ENCODE measurements at places on chromosomes 7 and 10. TPM values are rescaled to one million over a fixed set of nuclear protein-coding genes. Genes with fewer than 3 reads are reported as not detected.

The FRAT2 gene
- 31.5 TPM for total RNA-seq

The RBM17 gene
- 162 TPM for total RNA-seq

The LBX1 gene
- not detected for total RNA-seq

The SHH gene
- not detected for total RNA-seq

DNA sequence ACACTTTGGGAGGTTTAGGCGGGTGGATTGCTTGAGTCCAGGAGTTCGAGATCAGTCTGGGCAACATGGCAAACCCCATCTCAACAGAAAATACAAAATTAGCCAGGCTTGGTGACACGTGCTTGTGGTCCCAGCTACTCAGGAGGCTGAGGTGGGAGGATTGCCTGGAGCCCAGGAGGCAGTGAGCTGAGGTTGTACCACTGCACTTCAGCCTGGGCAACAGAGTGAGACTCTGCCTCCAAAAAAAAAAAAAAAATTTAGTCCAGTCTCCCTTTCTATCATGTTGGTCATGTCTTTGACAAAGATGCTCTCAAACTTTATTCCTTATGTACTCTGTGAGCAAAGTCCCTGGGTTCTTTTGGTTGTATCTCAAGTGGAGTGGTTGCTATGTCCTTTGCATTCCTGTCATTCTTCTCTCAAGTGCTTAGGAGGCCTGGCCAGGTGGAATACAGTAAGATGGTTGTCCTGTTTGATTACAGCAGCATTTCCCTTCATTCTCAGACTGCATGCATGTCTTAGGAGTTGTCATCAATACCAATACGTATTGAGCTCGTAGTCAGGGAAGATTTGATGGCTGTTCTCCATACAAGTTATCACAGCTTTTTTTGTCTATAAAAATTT lies 85.7 kb downstream of the MMRN2 start:
- no peak for DNase-seq

- no peak for DNase-seq
These were observed 61.0 kb downstream of the PLPP4 start for GRCh38 chr10:120517881-120518484.

DNA sequence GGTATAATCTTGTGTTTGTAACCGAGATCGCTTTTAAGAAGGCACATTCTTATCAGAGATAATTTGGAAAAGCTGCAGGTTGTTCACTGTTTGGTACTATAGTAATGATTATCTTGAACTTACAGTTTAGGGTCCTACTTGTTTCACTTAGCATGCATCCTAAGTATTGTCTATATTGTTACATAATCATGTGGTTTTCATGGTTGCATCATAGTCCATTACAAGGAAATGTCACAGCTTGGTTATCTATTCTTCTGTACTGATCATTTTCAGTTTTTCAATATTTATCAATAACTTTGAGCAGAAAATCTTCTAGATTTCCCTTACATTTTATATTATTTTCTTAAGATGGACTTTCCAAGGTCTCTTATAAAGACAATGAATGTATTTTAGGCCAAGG lies 116.3 kb downstream of the PLPP4 start:
- no peak for DNase-seq

DNA sequence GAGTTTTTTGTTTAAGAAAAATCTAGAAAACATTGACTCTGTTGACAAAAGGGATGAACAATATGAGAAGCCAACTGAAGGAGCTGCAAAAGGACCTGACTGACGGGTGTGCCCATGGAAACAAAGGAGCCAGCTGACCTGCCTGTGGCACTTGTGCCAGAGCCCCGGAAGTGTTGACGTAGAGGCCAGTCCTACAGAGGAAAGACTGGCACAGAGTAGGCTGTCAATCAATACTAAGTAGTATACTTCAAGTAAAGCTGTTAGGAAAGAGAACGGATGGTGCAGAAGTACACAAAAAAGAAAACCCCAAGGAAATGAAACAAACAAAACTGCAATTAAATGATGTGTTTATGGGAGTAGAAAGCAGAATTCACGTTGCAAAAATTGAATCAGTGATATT lies 19.0 kb upstream of the ABI1 start:
- DNase-seq = no peak

DNA sequence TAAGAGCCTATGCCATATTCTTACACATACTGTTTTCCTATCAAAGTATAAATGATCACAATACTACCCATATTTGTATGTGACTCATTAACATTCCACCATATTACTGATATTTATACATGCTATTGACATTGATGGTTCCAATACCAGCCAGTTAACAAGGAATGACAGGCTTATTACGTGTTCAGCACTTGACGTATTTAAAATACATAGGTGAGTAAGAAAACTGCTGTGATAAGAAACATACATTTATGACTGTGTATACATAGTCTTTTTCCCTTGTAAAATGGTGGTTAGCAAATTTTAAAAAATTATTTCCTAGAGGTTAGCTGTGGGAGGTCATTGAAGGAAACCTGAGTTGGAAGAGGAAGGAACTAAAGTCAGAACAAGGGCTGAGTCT lies 81.1 kb upstream of the NEUROD6 start:
- no peak for DNase-seq

DNA sequence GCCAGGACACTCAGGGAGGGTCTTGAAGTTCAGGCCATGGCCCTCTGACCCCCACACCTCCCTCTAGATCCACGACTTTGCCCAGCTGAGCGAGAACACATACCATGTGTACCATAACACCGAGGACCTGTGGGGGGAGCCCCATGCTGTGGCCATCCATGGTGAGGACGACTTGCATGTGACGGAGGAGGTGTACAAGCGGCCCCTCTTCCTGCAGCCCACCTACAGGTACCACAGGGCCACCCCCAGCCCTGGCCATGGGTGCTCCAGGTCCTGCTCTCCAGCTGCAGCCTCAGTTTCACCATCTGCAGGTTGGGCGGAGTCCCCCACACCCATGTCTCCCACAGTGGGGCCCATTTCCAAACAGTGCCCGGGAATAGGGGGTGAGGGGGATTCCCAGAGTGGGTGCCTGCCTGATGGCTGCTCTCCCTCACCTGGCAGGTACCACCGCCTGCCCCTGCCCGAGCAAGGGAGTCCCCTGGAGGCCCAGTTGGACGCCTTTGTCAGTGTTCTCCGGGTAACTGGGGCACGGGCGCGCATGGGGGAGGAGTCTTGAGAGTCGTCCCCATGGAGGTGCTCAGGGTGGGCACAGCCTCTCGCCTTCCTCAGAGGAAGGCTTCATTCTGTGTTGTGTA lies 54.1 kb downstream of the PALD1 start:
- DNase-seq = no peak

DNA sequence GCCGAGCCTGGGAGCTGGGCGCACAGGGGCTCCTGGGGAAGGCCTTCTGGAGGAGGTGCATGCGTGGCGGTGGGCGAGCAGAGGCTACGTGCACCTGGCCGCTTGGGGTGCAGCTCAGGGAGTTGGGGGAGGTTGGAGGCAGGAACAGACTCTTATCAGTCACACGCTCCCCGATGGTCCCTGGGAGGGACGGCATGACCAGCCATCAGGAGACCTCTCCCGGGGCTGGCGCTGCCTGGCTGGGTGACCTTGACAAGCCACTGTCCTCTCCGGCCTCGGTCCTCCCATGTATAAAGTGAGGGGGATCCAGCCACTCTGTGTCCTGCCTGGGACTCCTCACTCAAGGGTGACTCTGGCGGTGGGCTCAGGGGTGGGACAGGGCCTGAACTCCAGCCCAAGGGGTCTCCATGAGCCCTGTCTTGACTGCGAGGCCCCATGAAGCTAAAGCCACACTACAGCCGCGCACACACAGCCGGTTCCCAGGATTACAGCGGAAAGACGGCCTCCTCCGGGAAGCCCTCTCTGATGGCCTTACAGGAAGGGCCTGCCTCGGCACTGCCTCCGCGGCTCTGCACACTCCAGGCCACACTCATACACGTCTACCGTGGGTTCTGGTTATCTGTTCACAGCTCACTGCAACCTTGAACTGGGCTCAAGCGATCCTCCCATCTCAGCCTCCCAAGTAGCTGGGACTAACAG lies 2.3 kb downstream of the TMEM184A start:
- no peak for DNase-seq

DNA sequence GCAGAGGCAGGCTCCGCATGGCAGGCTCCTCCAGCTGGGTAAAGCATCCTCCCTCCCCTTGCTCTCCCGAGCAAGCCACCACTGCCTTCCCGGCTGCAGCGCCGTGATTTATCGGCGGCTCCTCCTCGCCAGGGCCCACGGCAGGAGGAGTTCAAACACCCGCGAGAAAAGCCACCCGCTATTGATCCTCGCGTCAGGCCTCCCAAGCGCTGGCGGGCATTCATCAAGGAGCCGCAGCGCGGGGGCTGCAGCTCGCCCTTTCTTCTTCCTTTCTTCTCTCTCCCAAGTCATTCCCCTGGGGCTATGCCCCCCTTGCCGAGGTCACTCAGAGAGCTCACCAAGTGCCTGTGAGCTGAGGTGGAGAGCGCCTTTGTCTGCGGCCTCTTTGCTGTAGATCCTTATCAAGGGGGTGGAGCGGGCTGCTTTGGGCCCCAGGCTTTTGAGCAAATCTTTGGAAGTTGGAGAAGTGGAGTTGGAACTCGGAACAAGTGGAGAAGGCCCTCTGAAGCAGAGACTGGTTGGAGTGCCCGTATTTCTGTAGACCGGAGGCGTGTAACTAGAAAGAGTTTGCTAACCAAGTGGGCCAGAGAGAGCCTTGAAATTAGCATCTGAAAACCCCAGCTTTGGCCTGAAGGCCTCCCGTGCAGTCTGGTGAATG lies 107.2 kb upstream of the PPIF start:
- no peak for DNase-seq

DNA sequence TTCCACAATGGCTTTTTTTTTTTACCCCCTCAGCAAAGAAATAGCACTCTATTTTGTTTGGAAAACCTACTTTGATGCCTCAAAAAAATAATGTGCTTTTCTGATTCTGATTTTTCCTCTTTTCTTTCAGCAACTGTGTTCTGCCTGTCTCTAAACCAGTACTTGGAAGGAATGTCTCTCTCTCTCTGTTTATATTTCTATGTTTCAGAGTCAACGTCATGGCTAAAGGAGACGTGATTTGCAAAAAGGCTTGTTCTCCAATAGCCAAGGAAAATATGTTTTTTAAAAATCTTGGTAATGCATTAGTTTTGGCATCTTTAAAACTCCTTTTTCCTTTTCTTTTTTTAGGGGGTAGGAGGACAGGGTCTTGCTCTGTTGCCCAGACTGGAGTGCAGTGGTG lies 56.0 kb upstream of the SDK1 start:
- DNase-seq = no peak

The EMX2 gene
- not detected for total RNA-seq

DNA sequence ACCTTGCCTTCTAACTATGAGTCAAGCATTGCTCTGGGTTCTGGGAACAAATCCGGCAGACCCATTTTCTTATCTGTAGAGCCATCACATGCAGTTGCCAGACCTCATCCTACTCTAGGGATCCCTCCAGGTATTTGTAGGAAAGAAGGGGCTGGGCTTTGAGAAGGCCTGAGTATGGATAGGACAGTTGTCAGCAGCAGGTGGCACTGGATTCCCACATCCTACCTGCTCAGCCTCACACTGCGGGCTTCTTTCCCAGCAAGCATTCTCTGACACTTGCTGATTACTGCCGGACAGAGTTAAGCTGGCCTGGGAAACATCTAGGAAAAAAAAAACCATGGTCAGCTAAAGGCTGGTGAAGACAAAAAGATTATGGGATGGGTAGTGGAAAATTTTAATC lies 224.1 kb downstream of the CCSER2 start:
- no peak for DNase-seq

GRCh38 chr10:44935201-44935965 lies 24.2 kb upstream of the RASSF4 start:
- no peak for DNase-seq

The CYP3A4 gene
- total RNA-seq = not detected

DNA sequence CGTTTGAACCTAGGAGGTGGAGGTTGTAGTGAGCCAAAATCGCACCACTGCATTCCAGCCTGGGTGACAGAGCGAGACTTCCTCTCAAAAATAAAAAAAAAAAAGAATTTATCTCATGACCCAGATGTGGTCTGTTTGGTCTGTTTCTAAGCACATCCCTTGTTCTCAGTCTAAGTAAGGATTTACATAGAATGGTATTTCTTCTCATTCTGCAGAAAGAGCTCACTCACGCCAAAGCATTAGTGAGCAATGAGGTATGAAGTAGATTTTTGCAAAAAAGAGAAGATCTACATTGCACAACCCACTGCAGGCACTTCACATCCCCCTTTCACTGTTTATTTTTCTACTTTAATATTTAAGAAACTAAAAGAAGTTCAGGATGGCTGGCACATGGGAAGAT lies 76.5 kb upstream of the FGL2 start:
- no peak for DNase-seq

DNA sequence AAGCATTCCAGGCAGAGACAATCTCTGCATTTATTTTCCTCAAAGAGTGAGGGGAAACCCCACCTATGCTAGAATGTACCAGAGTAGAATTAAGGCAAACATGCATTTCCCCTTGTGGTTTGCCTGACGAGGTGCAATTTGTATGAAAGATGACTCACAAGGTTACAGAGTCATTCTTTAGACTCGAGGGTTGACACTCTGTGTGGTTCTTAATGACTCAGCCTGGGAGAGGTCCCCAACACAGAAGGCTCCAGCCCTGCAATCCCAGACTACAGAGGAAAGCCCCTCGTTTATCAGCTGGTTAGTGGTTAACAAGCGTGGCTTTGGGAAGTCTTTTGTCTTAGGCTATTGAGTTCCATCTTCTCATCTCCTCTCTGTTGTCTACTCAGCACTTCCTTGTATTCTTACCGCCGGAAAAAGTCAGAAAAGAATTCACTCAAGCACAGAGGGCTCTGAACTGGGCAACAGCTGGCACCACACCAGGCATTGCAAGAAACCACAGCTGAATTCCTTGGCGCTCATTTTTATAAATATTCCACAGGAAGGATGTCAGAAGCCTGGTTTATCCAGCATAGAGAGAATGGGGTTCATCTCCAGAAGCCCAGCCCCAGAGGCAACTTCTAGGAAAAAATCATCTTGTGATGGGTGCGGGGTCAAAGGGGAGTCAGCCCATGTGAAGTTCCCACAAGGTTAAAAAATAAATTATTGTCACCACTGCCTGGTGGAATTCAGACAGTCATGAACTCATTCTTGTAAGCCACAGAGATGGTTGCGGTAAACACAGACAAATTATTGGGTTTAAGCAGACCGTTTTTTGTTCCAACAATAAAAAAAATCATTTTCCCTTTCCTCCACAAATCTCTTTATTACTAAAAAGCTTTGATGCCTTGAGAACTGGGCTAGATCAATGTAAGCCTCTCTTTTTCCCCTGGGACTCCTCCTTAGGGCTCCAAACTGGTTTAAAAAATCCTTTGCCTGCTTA lies 24.5 kb upstream of the SVIL start:
- peak; percentile 31 for DNase-seq

GRCh38 chr7:5692112-5692844 lies 89.2 kb downstream of the RNF216 start:
- DNase-seq = peak; percentile 7

- no peak for DNase-seq
These were observed 155.8 kb downstream of the NRF1 start for GRCh38 chr7:129767120-129768015.

The MRLN gene
- not detected for total RNA-seq

- DNase-seq = no peak
These were observed 46.4 kb downstream of the KMT2E start for GRCh38 chr7:105060437-105060836.

Measured in B cell (primary cell).